ENCODE measurements at places on chromosomes 2 and 18.

- DNase-seq = no peak
These were observed 97.4 kb upstream of the STK17B start for GRCh38 chr2:196268538-196269338.

DNA sequence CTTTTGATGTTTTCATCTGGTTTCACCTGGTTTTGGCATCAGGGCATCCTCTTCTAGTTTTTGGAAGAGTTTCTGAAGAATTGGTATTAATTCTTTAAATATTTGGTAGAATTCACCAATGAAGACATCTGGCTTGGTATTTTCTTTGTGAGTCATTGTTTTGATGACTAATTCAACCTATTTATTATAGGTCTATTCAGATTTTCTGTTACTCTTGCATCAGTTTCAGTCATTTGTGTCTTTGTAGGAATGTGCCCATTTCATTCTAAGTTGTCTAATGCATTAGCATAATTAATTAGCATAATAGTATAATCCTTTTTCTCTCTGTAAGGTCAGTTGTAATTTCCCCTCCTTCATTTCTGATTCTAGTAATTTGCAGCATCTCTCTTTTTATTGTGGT, 8.0 kb downstream of the GNLY start:
- DNase-seq = no peak

DNA sequence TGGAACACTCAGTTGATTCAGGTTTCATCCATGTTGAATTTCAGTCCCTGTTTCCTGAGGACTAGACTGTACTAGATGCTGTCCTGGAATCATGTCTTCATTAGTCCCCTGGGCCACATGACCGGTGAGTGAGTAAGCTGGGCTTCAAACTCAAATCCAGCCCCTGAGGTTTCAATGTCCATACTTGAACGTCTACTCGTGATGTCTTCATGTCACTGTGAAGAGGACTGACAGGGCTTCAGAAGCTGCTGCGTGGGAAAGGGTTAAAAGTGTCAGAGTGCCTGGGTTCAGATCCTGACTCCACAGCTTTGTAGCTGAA, 101.2 kb downstream of the CDK15 start:
- no peak for DNase-seq

GRCh38 chr2:36339607-36340218, 15.9 kb upstream of the CRIM1 start:
- no peak for DNase-seq

DNA sequence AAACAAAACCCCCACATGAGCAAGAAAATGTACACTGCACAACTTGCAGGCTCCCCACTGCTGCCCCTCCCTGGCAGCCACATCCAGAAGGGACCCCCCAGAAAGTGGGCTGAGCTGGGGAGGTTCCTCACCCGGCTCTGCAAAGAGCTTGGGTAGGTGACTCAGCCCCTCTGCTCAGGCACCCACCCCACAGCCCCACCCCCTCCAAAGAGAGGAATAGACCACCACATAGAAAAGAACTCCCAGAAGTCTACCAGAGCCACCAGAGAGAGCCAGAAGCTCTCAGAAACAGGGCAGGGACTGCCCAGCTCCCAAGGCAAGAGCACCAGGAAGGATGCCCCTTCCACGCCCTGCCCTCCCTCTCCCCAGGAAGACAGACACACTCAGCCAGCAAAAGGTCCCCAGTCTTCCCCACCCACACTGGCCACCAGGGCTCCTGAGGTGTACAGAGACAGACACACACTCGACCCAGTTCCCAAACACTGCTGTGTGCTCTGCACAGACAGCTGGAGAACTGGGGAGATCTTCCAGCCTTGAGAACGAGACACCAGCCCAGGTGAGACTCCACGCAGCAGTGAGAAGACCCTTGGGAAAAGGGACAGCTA, 28.2 kb downstream of the BIN1 start:
- no peak for DNase-seq

DNA sequence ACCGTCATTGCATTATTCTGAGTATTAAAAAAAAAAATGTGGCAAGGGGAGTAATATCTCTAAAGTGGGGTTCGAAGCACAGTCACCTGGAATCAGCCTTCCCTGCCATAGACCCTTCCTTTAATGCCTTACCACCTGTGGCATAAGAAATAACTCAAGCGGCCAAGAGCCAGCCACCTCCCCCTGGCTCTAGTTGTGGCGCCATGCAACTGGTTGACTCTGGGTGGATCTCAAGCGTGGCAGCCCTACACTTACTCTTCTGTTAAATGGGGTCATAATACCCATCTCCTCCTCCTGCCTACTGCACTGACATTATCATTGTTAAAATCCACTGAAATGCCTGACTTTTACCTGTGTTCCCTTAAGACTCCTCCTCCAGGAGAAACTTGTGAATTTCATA, 175.8 kb downstream of the SMAD7 start:
- DNase-seq = no peak

- DNase-seq = no peak
These were observed 12.3 kb upstream of the MEP1B start for GRCh38 chr18:32177530-32177929.

DNA sequence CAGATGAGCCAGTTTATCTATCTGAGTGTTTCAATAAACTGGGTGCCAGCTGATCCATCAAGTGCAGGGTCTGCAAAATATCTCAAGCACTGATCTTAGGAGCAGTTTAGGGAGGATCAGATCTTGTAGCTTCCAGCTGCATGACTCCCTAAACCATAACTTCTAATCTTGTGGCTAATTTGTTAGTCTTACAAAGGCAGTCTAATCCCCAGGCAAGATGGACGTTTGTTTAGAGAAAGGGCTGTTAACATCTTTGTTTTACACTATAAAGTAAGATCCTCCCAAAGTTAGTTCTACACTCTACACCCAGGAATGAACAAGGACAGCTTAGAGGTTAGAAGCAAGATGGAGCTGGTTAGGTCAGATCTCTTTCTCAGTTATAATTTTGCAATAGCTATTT, 28.7 kb upstream of the HNMT start:
- DNase-seq = no peak

- no peak for DNase-seq
These were observed 4.7 kb downstream of the GALNT5 start for GRCh38 chr2:157262248-157262647.

DNA sequence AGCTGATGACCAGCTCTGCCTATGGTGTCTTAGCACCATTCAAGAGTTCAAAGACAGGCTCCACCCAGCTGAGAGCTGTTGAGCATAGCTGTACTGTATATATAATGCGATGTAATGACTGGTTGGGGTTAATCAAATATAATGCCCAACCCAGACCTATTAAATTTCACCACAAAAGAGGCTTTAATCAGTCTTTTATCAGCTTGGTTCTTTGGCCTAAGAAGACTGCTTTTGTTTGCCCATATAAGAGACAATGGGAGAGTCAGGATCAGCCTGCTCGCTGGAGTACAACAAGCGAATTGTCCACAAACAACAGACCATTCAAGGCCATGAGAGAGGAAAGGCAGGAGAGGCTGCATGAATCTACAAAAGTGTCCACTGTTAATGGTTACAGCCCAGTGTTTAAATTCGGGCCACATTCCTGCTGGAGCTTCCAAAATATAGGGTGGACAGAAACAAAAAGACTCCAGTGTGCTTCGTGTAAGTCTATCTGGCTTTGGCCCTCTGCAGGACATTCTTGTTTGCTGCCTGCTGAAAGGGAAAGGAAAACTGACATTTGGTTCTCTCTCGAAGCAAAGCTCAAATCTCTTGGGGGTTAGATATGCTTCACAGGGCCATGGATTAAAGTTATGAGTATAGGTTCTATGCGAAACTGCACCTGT, 299.0 kb upstream of the FBXO11 start:
- no peak for DNase-seq

- no peak for DNase-seq
These were observed 110.7 kb downstream of the C1D start for GRCh38 chr2:67952066-67952465.

- no peak for DNase-seq
These were observed 1083.8 kb upstream of the KLHL29 start for GRCh38 chr2:22301228-22301627.

GRCh38 chr2:231646476-231646875, 53.8 kb downstream of the TEX44 start:
- no peak for DNase-seq

GRCh38 chr18:2091937-2092336, 479.4 kb downstream of the METTL4 start:
- DNase-seq = no peak

DNA sequence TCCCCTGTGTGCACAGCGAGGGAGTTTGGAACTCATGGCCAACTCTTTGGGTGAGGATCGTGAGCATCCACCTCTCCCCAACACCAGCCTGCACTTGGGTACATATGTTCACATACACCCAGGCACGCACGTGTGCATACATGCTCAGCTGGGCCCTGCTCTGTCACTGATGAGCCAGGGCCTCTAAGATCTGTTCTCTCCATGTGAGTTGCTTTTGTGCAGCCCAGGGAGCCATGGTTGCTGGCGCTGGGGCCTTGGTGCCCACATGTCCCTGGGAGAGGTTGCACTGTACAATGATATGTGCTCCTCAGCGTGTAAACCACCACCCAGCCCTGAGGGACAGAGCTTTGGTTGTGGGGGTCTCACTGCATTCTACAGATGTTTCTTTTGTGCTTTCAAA, 44.1 kb downstream of the KLHL29 start:
- DNase-seq = no peak

- DNase-seq = no peak
These were observed 34.1 kb upstream of the NXPH2 start for GRCh38 chr2:138814123-138814898.

DNA sequence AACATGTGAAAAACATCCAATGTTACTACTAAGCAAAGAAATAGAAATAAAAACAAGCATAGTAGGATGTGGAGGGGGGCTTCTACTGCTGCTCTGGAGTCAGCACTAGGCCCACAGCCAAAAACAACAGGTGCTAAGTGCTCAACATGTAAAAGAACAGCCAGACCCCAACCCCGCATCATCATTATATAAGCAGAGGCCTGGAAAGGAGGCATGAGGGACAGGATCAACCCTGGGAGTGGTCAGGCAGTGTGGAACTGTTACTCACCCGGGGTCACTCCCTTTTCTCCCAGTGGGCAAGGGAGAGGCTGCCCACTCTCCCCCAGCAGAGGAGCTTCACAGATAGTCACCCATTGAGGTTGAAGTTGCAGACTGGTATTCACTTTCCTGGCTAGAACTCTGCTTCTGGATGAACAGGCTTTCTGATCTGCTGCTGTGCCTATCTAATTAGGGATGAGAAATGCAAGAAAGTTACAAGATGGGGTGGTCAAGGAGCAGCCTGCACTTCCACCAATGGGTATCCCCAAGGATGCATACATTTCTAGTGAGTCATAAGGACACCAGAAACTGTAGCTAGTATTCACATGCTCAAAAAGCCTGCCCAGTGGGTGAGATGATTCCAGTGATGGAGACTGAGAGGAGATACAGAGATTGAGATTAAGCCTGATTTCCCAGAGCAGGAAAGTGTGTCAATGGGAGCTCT, 480.1 kb upstream of the TCF4 start:
- DNase-seq = no peak

GRCh38 chr2:176385838-176386237, 116.6 kb downstream of the MTX2 start:
- no peak for DNase-seq

GRCh38 chr18:80246445-80247392, 595 bp downstream of the PARD6G start:
- DNase-seq = no peak

GRCh38 chr2:47203995-47204394, 48.9 kb upstream of the STPG4 start:
- no peak for DNase-seq

- no peak for DNase-seq
These were observed 47.2 kb upstream of the ZNF396 start for GRCh38 chr18:35424356-35424755.

DNA sequence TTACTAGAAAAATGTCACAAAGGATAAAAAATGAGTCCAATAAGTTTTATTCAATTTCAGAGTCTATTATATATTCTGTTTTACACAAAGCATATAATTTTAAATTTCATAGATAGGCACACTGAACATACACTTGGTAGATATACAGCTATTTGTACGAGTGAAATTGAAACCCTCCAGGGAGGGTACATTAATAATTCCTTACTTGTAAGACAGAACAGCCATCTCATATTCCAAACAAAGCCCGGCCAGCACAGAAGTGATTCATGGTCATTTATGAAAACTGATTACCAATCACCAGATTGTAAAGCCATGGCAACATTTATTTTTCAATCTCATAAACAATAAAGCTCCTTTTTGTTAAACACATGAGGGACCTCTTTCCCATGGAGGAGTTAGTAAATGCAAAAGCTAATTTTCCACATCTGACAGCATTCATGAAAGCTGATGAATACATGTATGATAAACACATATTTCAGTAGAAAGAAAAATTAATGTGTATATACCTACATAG, 190.6 kb downstream of the TDRD15 start:
- no peak for DNase-seq

DNA sequence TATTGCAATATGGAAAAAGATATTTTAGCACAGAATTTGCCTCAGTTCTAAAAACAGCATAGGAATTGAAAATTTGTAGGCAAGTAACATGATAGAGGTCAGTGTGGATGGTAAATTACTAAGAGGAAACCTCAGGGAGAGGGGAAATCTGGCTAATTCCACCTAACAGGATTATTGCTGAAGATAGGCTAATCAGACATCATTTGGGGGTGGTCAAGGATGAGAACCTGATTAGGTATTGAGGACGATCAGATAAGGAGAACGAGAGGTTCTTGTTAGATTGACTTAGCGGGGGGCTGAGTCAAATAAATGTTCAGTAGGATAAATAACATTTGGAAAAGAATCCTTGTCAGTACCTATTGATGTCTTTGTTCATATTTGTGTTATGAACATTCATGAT, 543.2 kb upstream of the LRRTM4 start:
- DNase-seq = no peak

GRCh38 chr18:926946-927345, 22.3 kb downstream of the ADCYAP1 start:
- DNase-seq = no peak

DNA sequence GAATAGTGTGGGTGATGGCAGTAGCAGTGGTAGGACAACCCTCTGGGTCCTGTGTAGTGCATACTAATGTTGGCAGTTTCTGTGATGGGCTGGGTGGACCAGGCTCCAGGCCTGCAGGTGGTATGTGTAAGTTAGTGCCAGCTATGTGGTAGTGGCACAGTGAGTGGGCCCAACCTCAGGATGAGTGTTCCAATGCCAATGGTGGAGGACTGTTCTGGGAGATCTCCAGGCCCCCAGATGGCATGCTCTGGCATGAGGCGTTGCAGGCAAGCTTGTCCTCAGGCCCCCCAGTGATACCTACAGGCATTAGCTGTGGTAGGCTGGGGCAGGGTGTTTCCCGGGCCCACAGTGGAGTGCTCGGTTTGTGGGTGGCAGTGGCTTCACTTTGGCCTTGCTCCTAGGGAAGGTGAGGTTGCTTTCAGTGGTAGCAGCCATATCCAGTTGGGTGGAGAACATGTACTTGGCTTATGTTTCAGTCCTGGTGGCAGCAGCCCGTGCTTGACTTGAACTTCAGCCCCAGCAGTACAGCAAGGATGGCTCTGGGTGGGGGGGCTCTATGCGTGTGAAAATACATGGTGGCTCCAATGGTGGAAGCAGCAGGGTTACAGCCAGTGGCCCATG, 32.4 kb downstream of the TEX51 start:
- DNase-seq = no peak

GRCh38 chr2:5093056-5093455, 599.1 kb upstream of the SOX11 start:
- DNase-seq = no peak

- no peak for DNase-seq
These were observed 313.9 kb downstream of the GBX2 start for GRCh38 chr2:235854276-235854675.

GRCh38 chr2:189409131-189409530, 32.1 kb upstream of the WDR75 start:
- no peak for DNase-seq

- no peak for DNase-seq
These were observed 17.7 kb upstream of the SP3 start for GRCh38 chr2:173982918-173983317.

Measured in cortex of kidney (tissue), 1 donor.